ENCODE measurements at places on chromosomes 1 and 21. TPM values are rescaled to one million over a fixed set of nuclear protein-coding genes. Genes with fewer than 3 reads are reported as not detected.

DNA sequence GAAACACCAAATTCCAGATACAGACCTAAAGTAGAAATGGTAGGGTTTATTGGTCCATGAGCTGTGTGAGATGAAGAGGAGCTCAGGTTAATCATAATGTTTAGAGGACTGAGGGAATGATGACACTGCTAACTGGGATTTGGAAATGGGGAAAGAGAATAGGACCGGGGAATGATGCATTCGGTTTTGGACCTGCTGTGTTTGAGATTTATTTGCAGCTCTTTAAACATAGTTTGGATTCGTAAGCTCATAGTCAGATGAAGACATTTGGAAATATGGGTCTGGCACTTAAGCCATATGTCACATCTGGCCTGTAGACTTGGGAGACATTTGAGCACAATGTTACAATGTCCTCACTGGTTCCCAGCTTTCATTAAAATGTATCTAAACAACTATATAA, 127.9 kb upstream of the DUSP10 start:
- DNase-seq = no peak

GRCh38 chr21:26140164-26140579, 30.4 kb downstream of the APP start:
- DNase-seq = peak; percentile 95

DNA sequence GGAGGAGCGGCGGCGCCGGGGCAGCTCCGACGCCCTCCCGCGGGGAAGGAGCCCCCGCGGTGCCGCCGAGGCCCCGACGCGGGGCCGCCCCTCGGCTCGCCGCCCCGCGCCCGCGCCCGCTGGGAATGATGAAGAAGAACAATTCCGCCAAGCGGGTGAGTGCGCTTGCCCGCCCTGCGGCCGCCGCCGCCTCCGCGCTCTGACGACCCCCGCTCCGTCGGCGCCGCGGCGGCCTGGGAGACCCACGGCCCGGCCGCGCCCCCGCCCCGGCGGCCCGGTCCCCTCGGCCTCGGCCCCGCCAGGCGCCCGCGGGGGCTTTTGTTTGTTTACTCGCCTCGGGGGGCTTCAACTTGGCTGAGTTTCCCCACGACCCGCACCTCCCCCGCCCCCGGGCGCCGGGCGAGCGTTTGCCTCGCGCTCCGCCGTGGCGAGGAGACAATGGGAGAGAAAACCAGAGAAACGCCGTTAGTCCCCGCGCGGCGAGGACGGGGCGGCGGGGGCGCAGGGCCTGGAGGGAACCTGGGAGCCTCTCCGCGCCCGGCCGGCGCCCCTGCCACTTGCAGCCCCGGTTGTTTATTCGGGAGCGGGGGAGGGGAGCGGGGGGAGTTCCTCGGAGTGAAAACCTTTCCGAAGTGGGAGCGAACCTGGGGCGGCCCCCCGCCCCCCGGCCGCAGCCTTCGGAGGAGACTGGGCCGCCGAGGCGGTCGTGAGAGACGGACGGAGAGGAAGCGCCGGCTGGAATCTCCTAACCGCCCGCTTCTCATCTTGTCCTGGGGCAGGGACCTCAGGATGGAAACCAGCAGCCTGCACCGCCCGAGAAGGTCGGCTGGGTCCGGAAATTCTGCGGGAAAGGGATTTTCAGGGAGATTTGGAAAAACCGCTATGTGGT, 661 bp downstream of the PLEKHO1 start:
- no peak for DNase-seq

- DNase-seq = peak; percentile 19
These were observed 458.1 kb downstream of the DISC1 start for GRCh38 chr1:232084584-232085223.

- peak; percentile 93 for DNase-seq
These were observed 19.4 kb downstream of the RRP15 start for GRCh38 chr1:218304281-218305039.

GRCh38 chr21:37784591-37785318, 131.5 kb downstream of the KCNJ6 start:
- DNase-seq = peak; percentile 94

TRIM58 gene
- not detected for total RNA-seq
